CD4-positive, alpha-beta T cell treated with Interleukin-15 for 4 hours (primary cell): ENCODE measurements at places on chromosomes 1 and 21.

- DNase-seq: no peak
Measured at GRCh38 chr1:63668298-63668697, 75.1 kb downstream of the PGM1 start.

- DNase-seq: no peak
Measured at GRCh38 chr21:17371450-17371849, 141.4 kb upstream of the CXADR start.

DNA sequence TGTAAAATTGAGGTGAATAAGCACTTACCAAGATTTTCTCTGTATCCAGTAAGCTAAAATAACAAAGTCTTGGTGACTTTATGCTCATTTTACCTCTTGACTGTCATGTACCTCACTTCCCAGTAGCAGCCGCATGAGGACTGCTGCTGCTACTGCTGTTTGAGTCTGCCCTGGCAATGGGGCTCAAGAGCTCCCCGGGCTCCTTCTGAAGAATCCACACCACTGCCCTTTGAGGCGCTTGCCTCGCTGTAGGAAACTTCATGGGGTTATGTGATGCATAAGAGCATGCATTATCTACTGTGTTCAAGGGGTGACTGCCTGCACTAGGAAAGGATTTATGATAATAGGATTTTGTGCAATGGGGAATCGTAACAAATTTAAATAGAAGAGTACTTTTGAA is 113.5 kb downstream of the NTNG1 start:
- no peak for DNase-seq

- no peak for DNase-seq
Measured at GRCh38 chr1:235069577-235070563, 58.8 kb downstream of the TOMM20 start.

DNA sequence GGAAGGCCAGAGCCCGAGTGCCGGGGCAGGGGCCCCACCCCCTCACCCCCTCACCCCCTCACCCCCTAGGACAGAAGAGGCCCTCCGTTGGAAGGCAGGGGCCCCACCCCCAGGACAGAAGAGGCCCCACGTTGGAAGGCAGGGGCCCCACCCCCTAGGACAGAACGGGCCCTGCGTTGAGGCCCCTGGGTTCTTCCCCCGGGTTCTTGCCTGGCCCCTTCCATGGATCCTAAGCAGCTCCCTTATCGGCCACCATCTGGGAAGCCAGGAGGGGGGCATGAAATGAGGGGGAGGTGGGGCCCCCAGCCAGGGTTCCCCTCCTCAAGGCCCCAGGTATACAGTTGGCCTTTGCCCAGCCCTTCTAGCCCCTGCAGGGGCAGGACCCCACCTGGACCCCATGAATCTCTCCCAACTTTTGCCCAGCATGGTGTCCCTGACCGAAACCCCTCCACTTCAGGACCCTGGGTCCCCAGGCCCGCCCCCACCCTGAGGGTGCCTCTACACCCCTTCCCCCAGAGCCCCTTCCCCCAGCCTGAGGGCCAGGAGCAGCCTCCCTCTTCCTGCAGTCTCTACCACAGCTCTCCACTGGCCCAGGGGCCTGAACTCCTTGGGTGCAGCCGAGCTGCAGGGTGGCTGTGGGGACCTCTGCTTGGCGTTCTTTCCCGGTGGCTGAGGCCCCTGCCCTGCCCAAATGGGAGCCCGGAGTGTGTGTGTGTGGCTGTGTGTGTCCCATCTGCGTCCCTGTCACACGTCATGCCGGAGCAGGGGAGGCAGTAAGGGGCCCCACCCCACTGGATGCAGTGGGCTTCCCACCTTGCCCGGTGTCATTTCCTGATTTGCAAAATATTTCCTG is 4.3 kb upstream of the VWA1 start:
- no peak for DNase-seq
